ENCODE measurements at places on chromosomes 3 and 15.

- DNase-seq = no peak
These were observed 126.9 kb downstream of the CCNL1 start for GRCh38 chr3:157033001-157033400.

DNA sequence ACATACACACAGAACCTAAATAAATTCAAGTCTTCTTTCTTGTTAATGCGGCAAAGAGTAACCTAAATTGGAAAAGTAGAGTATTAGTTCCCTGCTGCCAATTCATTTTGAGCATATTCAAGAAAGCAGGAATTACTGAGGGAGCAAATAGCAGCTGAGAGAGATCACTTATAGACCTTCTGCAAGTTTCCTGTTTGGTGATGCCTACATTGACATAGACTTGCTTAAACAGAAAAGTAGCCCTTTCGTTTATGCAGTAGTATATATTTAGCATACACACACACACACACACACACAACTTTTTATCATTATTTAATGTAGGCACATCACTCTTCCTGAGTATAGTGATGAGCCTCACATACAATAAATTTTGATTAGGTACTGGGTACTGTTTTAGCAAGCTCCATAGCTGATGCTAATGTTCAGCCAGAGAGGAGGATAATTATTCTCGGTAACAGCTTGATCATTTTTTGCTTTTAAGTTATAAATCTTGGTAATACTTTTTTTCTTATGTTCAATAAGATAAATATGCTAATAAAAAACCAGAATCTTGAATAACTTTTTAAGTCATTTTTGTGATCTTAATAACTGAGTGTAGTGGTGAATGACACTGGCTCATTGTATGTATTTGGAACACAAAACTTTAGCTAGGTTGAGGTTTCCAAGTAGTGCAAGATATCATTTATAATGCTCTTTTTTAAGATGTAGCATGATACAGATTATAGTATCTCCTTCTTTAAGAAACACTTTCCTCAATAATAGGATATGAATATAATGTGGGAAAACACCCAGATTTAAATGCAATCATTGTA, 174.7 kb downstream of the MBNL1 start:
- DNase-seq = no peak

- no peak for DNase-seq
These were observed 61.0 kb downstream of the TMEM44 start for GRCh38 chr3:194572143-194572789.

GRCh38 chr3:190593075-190593474, 79.2 kb downstream of the IL1RAP start:
- DNase-seq = no peak

GRCh38 chr3:195080125-195080524, 190.8 kb downstream of the XXYLT1 start:
- DNase-seq = no peak

DNA sequence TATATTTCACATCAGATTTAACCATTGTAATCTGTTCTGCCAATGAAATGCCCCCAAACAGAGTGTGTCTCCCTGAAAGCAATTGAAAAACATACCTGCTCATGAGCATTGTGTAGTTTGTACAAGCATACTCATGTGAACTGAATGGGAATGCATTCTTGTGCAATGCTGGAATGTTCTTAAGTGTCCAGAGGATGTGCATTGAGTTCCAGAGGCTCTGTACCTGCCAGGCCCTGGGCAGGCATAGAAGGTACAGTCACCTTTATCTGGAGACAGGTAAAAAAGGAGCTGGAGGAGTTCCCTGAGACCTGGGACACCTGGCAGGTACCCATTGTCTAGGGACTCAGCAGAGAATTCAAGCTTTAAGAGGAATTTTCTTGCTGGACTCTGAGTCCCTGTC, 2.8 kb downstream of the MRAS start:
- no peak for DNase-seq

DNA sequence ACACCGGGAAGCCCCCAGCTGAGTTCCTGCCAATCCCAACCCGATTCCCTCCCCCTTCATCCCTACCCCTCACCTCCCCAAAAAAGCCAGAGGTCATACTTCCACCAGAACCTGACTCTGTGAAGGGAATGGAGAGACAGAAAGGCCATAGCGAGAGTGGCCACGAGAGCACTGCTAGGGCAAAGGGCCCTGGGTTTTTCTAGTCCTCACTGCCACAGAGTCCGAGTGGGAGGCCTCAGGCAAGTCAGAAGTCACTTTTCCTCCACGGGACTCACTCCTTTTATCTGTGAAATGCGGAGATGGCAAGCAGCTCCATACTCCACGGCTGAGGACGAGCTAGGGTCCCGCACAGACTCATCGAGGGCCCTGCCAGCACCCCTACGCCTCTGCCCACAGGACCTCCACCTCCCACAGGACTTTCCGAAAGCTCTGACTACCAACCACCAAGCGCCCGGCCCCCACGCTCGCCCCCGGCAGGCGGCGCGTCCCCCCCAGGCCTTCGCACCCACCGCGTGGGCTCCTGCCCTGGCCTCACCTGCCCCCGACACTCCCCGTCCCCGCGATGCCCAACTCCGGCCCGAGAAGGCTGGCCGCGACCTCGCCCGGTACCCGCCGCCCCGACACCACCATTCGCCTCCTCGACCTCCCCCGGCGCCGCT, 792 bp downstream of the ATP13A3 start:
- DNase-seq = peak; percentile 42

DNA sequence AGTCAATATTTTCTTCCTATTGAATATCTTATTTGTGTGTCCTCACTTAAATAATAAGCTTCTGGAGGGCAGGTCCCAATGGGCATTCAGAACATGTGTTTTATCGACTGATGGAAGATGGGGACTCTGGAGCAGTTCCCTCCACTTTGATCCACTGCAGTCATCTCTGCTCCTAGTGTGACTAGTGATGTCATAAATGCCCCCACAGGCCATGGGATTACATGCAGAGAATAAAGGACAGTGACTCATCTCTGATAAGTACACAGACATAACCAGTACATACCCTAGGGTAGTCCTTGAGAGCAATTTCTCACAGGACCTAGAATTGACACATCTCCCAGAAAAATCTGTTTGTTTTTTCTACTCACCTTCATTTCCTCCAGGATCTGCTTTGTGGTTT, 49.4 kb upstream of the FMN1 start:
- DNase-seq = no peak

DNA sequence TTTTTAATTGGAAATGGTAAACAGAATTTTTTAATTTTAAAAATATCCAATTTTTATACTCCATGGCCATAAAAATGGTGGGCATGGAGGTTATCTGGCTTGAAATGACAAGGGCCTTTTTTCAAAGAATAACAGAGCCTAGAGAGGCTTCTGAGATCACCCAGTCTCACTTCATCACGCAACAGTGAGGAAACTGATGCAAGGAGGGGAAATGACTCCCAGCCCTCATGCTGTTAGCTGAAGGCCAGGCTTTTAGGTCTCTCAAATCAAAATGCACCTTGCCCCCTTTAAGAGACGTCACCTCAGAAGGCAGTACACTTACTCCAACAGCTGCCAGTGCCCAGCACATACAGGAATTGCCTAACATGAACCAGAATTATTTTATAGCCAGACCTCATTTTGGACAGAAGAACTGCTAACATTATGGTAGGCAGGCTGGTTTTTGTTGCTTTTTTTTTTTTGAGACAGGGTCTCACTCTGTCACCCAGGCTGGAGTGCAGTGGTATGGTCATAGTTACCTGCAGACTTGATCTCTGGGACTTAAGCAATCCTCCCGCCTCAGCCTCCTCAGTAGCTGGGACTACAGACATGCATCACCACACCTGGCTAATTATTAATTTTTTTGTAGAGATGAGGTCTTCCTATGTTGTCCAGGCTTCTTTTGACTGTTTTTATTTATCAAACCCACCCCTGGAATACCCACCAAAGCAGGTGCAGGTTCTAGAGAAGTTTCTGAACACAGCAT, 9.1 kb downstream of the RAB43 start:
- no peak for DNase-seq

GRCh38 chr15:79053894-79054293, 36.7 kb downstream of the RASGRF1 start:
- DNase-seq = no peak

DNA sequence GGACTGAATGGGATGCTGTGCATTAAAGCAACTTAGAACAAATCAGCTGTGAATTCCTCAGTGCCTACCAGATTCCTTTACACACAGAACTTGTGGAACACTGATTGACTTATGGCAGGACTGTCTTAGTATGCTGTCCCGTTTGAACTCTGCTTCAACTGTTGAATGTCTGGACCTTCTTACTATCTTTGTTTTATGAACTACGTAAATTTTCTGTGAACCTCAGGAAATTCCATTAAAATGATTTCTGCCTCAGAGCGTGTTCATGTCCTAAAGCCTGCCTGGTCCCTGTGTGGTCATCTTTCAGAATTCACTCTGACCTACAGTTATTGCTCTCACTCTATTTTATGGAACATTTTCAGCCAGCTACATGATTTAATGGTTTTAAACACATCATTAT, 29.4 kb upstream of the FBN1 start:
- no peak for DNase-seq

- DNase-seq = no peak
These were observed 79.3 kb downstream of the CHSY1 start for GRCh38 chr15:101172501-101173071.

GRCh38 chr3:100023150-100023549, 91.2 kb downstream of the FILIP1L start:
- DNase-seq = no peak

GRCh38 chr3:115040246-115040645, 106.8 kb downstream of the ZBTB20 start:
- DNase-seq = no peak

- no peak for DNase-seq
These were observed 805.8 kb downstream of the PLOD2 start for GRCh38 chr3:145355206-145355605.

GRCh38 chr3:22843854-22844253, 359.3 kb upstream of the UBE2E2 start:
- no peak for DNase-seq

DNA sequence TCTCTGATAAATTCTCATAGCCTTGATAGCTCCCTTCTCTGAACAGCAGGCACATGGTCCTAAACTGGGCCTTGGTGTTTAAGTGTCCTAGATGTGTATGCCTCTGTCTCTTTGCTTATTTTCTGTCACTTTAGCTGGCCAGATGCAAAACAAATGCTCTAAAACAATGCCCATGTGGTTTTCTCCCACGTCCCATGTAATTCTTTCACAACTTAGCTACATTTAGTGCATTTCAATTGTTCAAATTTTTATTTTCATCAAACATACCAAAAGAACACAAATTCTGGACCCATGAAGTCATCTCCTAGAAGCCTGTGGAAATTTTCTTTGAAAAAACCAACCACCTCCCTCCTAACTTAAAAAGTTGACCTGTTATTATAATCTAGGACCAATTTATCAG, 491.3 kb upstream of the AGTR1 start:
- DNase-seq = no peak

GRCh38 chr3:136042608-136043221, 77.2 kb downstream of the PPP2R3A start:
- peak; percentile 6 for DNase-seq

GRCh38 chr3:164267053-164267452, 811.2 kb downstream of the SI start:
- no peak for DNase-seq

- no peak for DNase-seq
These were observed 1717.2 kb downstream of the OTOL1 start for GRCh38 chr3:163213838-163214237.

- DNase-seq = no peak
These were observed 2.5 kb downstream of the VILL start for GRCh38 chr3:37993067-37993455.

- no peak for DNase-seq
These were observed 1026.2 kb downstream of the PLOD2 start for GRCh38 chr3:145134738-145135137.

- no peak for DNase-seq
These were observed 25.0 kb downstream of the MIX23 start for GRCh38 chr3:122357828-122358702.

- no peak for DNase-seq
These were observed 41.9 kb downstream of the SMAD6 start for GRCh38 chr15:66743703-66744536.

DNA sequence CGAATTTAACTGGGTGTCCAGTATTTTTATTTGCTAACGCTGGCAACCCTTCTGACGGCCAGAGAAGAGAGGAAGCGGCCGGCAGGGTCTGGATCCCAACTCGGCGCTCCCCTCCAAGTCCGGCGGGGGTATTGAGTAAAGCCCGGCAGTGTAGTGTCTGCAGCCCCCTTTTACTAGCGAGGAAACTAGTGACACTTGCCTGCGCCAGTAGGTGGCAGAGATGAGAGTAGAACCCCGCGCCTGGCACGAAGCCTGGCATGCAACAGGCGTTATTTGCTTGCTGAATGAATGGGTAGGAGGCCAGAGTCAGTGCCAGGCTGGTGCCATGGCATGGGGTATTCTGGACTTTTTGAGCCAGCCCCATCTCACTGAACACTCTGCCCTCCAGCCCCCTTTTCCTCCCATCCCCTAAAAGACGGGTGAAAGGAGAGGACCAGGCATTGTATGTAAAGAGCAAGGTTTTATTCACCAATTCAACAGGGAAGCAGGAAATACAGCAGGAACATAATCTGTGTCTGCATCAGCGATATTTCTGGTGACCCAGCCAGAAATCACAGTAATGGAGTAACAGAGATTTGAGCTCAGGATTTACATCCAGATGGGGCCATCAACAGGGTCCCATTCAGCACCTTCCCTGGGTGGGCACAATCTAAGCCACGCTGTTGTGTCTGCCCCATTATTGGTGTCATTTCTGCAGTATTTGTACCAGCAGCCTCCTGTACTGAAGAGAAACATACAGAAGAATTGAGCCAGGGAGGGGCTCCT, 788 bp upstream of the WDR73 start:
- peak; percentile 71 for DNase-seq

DNA sequence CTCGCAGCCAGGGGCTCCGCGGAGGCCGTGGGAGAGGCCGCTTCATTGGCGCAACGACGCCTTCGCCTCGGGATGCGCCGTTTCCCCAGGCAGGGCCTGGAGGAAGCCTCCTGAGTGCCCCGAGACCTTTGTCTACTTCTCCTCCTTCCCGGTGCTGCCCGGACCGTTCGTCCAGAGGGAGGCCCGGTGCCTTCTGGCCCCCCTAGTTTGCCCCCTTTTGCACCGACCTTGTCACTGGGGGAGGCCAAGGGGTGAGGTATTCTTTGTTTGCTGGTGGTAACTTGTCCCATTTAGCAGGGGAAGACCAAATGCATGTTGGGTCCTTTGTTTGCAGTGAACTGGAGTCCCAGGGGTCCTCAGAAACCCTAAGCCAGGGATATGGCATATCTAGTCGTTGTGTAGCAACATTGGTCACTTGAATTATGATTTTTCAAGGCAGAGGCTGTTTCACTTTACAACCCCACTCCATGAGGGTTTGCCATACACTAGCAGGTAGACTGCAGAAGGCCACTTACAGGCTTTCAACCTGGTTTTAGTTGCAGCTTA, 615 bp downstream of the DHX30 start:
- DNase-seq = no peak

- DNase-seq = no peak
These were observed 104.6 kb upstream of the SLC6A6 start for GRCh38 chr3:14297784-14298236.

Data from central memory CD4-positive, alpha-beta T cell (primary cell).